ENCODE measurements at places on chromosomes 4 and X.

- DNase-seq: no peak
Observed at GRCh38 chr4:81436941-81437574, 34.6 kb downstream of the RASGEF1B start.

DNA sequence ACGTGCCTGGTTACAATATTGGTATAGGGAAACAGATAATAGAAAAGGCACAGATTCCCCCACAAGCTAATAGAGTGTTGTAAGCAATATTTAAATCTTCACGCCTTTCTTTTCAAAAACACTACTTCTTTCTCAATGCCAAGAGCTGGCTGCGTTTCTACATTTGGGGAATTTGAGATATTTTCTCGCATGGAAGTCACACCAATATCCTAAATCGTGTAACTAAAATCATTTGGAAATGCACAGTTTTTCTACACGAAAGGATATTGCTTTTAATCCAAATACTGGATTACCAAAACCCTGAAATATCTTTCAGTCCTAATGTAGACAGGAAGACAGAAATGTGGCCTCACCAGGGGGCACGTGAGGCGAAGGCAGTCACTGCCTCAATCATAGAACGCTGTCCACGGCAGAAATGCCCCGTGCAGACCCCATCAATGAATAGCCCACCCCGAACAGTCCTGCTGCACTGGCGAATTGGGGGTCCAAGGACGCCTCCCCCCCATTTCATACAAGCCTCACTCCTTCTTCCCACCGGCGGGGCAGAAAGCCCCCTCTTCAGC lies 106.6 kb downstream of the NSUN7 start:
- no peak for DNase-seq

DNA sequence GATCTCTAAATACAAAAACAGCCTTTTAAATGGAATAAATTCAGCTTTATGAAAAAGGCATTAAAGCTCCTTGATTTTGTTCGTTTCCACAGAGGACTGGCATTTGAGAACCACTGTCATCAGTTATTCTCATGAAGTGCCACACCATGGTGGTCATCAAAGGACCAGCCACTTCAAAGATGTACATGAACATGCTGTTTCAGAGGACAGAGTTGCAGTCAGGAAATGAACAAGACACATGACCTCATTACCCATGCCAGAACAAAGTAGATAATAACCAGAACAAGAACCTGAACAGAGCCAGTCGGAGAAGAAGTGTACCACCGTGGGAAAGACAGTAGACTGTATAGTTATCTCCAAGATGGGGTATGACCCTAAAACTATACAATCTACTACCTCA lies 122.7 kb upstream of the HSD17B10 start:
- DNase-seq: no peak

DNA sequence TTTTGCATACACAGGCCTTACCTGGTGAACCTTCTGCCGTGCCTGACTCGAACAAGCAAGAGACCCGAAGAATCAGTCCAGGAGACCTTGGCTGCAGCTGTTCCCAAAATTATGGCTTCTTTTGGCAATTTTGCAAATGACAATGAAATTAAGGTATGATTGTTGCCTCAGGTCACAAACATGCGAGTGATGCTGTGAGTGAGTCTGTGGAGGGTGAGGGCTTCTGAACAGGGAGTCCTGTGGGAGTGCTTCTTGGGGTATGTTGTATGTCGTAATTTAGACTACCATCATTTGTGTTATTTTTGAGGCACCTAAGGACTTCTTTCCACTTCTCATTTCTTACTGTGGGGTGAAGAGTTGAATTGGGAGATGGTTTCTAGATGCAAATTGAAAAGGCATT lies 32.8 kb downstream of the HTT start:
- no peak for DNase-seq

DNA sequence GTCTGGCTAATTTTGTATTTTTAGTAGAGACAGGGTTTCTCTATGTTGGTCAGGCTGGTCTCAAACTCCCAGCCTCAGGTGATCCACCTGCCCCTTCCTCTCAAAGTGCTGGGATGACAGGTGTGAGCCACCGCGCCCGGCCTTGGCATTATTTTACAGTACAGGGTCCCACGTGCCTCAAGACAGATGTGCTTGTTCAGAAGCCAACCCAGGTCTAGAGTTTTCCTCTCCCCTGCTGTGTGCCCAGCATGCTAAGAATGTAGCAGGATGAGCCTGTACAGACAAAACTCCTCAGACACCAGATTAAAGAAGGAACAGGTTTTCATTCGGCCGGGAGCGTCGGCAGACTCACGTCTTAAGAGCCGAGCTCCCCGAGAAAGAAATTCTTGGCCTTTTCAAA lies 42.2 kb downstream of the CRLF2 start:
- DNase-seq: no peak

- peak; percentile 74 for DNase-seq
Observed at GRCh38 chr4:663438-664428, 10.3 kb downstream of the ATP5ME start.

DNA sequence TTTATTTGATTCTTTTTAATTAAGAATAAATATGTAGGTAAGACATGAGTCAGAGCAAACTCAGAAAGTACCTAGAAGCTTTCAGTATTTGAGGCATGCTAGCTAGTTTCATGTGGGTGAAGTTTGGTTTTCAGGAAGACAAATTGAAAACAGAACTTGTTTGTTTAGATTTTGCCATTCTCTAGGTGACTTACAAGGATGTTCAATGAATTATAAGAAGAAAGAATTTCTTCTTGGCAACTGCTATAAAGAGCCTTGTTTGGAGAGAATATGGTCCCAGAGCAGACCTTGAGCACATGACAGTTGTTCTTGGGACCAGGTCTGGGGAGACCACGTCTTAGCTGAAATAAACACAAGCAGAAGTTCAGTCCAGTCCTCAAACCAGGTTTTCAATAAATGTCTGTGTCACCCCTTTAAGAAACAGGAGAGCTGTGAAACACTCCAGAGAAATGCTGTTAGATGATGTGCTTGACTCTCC lies 38.0 kb upstream of the IL21 start:
- DNase-seq: no peak

DNA sequence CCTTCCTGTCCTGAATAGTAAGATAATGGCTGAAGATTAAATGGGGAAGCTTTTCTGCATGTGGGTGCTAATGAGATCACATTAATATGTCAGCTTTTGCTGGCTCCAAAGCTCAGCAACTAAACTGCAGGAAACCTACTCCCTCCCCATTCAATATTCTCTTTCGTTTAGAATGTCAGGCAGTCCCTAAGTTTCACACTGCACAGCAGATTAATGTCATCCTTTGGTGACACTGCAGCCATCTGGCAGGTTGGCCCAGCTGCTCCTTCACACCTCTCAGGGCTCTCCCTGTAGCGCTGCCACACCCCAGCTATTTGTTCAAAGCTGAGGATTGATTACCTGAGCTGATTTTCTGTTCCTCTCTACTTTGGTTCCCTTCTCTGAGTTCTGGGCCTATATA lies 110.5 kb downstream of the KDR start:
- no peak for DNase-seq

GRCh38 chrX:17547658-17548057 lies 172.7 kb downstream of the NHS start:
- no peak for DNase-seq

- DNase-seq: no peak
Observed at GRCh38 chr4:5447755-5448154, 260.6 kb downstream of the EVC2 start.

DNA sequence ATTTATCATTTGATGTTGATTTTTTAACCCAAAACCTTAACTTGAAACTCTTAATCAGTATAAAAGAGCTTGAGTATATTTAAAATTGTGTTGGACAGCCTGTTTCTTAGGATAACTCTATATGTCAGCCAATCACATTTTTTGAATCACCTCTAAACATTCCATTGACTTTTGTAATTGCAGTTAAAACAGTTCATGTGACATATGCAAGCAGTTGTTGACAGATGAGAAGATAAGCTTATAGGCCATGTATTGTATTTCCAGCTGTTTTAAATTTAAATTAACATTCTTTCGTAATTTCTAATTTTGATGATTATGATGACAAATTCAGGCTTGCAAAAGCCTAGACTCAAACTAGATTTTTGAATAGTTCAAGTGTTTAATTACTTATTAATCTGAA lies 17.4 kb downstream of the VEGFC start:
- no peak for DNase-seq

DNA sequence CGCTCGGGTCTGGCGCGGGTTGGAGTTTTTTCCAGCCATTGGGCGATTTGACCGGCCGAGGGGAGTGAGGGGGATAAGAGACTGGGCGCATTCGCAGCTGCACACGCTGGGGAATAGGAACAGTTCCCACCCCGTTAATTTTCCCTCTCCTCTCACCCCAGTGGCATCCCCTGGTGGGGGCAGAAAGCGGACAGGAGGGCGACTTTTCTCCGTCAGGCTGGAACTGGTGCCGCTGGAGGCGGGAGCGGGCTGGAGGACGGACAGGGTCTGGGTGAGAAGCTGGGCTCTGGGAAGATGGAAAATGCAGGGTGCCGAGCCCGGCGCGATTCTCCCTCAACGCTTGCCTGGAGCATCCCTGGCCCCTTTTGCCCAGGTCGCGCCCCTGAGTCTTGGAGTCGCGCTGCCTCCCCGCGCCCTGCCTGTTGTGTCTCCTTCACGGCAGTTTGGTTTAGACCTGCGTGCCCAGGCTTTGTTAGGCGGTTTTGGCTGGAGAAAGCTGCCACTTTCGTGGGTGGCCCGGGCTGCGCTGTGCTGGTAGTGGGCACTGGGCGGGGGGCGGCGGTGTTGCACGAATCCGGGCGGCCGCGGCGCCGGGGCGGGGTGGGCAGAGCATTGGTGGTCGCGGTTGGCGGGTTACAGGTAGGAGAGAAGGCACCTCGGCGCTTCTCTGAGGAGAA lies 2.0 kb downstream of the ADGRL3 start:
- DNase-seq: no peak

- DNase-seq: no peak
Observed at GRCh38 chr4:10655968-10656367, 28.6 kb downstream of the CLNK start.

GRCh38 chr4:83906561-83906960 lies 370.7 kb downstream of the GPAT3 start:
- DNase-seq: no peak

DNA sequence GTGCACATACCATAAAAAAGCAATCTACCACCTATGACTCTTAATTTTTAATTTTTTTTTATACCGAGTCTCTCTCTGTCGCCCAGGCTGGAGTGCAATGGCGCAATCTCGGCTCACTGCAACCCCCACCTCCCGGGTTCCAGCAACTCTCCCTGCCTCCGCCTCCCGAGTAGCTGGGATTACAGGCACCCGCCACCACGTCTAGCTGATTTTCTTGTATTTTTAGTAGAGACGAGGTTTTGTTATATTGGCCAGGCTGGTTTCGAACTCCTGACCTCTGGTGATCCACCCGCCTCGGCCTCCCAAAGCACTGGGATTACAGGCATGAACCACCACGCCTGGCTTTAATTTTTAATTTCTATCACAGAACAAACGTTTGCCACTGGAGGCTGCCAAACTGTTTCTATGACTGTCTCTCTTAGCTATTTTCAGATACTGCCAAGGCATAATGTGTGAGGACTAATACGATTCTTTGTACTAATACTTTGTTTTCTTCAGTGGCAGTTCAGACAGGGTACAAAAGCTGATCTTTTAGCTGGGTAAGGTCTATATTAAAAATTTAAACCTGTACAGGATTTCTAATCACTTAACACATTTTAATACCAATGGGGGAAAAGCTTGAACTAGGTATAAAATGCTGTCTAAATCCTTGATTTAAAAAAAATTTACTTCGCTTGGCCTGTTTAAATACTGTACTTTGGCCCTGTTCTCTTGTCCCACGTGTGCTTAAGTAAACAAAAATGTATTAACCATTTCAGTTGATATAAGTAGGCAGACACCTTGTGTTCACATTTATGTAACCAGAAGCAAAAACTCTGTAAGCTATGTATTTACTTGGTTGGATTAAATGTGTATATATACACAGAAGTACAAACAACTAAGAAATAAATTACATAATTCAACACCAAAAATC lies 2.3 kb downstream of the PGRMC2 start:
- DNase-seq: no peak

- DNase-seq: peak; percentile 82
Observed at GRCh38 chr4:26028793-26029567, 115.0 kb downstream of the SMIM20 start.

- no peak for DNase-seq
Observed at GRCh38 chr4:29262986-29263385, 1457.2 kb upstream of the PCDH7 start.

DNA sequence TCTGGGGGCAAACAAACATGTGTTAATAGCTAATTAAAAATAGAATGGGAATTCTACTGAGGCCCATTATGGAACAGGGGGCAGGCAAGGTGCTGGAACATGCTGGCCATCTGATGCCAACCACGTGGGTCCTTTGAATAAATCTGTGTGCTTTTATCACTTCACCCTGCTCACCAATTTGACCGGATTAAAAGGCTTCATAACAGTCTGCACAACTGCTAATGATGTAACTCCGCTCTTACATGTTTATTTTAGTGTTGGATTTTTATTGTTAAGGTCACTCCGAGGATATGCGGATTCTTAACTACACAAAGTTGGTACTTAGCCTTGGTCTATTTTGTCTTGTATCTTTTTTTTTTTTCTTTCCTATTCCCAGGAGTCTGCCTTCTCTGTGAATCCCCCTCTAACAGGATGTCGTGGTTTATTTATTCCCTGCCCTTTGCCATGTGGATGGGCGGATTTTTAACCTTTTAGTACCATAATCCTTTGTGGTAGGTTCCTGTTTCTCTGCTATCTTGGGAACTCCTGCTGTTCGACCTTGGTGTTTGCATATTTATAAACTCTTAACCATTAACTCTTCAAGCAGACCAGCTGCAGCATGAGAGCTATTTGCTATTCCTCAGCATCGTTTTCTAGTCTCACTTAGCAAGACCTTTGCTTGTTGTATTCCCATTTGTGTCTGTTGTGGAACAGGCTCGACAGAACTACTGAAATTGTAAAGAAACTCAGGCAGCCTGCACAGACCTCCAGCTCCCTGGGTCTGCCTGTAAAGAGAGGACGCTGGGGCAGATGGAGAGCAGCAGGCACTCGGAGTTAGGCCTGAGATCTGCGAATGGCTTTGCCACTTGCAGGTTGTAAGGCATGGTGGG lies 38.0 kb downstream of the TRIM2 start:
- DNase-seq: no peak
